ENCODE measurements at places on chromosomes 12 and 14.

- no peak for DNase-seq
Measured at GRCh38 chr12:91287753-91288152, 105.1 kb upstream of the DCN start.

- DNase-seq = no peak
Measured at GRCh38 chr12:89673603-89674002, 35.0 kb downstream of the ATP2B1 start.

- DNase-seq = no peak
Measured at GRCh38 chr12:3564861-3565260, 73.9 kb downstream of the PRMT8 start.

- no peak for DNase-seq
Measured at GRCh38 chr14:92041203-92041602, 1.3 kb upstream of the TRIP11 start.

GRCh38 chr14:77947372-77947771 lies 147.5 kb downstream of the ADCK1 start:
- DNase-seq = no peak

DNA sequence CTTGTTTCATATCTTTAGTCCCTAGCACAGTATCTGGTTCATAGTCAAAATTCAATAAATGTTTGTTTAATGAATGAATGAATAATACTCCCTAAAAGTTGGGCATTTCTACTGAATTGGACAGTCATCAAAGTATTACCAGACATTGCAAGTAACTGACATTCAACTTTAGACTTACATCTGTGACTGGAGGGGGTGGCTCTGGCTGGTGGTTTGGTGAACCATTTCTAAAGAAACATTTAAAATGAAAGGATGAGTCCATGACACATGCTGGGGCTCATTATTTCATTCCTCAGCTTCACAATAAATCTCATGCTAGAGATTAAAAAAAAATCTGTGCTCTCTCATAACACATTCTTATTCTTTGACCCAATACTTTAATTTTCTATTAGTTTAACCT lies 20.6 kb upstream of the CSRNP2 start:
- DNase-seq = no peak

- DNase-seq = no peak
Measured at GRCh38 chr14:83342590-83342989, 1808.9 kb upstream of the SEL1L start.

- DNase-seq = no peak
Measured at GRCh38 chr12:29638528-29638927, 141.0 kb upstream of the OVCH1 start.

GRCh38 chr12:62787611-62788010 lies 147.3 kb downstream of the PPM1H start:
- DNase-seq = no peak

GRCh38 chr12:24861766-24862540 lies 86.9 kb downstream of the BCAT1 start:
- no peak for DNase-seq

- no peak for DNase-seq
Measured at GRCh38 chr14:103576371-103577024, 13.7 kb downstream of the COA8 start.

GRCh38 chr12:71011261-71011660 lies 90.7 kb upstream of the PTPRR start:
- no peak for DNase-seq

GRCh38 chr12:122517877-122518276 lies 8.9 kb downstream of the RSRC2 start:
- DNase-seq = no peak

DNA sequence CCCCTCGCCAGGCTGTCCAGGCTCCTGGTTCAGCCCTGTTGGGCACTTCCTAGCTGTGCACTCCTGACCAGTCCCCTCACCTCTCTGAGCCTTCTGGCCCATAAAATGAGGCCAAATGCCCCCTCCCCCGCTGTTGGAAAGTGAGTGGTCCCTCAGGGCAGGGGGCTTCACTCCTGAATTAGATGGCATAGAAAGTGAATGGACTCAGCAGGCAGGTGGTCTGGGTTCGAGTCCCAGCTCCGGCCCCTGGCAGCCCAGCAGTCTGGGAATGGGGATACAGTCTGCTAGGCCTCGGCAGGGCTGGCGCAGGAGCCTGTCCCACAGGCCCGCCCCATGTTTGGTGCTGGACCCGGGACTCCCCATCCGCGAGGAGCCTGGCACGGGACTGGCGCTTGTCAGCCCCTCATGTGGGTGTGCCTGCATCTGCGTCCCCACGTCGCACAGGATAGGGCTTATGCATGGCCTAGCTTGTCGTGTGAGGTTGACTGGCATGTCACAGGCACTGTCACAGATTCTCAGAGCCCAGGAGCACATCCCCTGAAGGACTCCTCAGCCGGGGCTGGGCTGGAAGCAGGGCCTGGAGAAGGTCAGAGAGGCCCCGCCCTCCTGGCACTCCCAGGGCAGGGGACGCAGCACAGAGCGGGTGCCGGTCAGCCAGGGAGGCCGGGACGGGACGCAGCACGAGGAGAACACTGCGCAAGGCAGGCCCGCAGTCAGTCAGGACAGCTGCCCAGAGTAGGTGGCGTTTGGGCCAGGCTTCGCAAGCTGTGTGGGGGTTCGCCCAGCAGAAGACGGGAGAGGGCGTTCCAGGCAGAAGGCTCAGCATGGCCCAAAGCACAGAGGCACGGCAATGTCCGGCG lies 40.5 kb downstream of the DIO3 start:
- no peak for DNase-seq

GRCh38 chr14:94455928-94456327 lies 3.3 kb upstream of the SERPINA11 start:
- no peak for DNase-seq

DNA sequence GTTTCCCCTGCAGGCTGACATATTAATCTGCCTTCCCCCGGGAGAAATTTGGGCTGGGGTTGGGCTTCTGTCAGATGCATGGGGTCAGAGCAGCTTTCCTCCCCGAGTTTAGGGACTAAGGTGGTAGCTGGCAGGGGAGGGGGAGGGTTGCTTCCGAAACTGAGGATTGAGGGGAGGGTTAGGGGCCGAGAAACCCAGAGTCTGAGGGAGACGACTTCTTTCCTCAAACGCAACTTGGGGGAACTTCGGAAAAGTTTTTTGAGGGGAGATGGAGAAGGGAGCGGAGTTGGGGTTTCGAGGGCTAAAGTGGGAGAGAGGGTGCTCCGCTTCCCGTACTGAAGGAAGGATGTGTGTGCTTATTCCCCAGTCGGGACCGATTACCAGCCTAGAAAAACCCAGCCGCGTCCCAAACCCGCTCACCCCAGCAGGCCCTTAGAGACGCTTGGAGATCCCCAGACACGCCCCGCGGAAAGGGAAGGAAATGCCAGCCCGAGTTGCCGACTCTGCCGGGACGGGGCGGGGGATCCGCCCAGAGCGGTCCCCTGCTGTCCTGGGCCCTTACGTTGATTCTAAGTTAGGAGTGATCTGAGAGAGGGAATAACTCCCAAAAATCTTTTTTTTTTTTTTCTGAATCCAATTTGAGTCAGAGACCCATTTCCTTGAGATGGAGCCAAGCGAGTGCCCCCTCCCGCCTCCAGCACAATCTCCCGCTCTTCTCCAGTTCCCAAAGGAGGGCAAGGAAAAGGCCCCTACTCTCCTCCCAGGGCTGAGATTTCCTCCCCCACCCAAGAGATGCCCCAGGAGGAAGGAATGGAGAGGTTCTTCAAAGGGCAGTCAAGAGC lies 61.9 kb downstream of the SMUG1 start:
- DNase-seq = no peak
